Activated CD4-positive, CD25-positive, alpha-beta regulatory T cell treated with anti-CD3 and anti-CD28 coated beads, Interleukin-2, amount 50 U/mL, for 24 hours (primary cell): ENCODE measurements at places on chromosomes 13 and 19.

DNA sequence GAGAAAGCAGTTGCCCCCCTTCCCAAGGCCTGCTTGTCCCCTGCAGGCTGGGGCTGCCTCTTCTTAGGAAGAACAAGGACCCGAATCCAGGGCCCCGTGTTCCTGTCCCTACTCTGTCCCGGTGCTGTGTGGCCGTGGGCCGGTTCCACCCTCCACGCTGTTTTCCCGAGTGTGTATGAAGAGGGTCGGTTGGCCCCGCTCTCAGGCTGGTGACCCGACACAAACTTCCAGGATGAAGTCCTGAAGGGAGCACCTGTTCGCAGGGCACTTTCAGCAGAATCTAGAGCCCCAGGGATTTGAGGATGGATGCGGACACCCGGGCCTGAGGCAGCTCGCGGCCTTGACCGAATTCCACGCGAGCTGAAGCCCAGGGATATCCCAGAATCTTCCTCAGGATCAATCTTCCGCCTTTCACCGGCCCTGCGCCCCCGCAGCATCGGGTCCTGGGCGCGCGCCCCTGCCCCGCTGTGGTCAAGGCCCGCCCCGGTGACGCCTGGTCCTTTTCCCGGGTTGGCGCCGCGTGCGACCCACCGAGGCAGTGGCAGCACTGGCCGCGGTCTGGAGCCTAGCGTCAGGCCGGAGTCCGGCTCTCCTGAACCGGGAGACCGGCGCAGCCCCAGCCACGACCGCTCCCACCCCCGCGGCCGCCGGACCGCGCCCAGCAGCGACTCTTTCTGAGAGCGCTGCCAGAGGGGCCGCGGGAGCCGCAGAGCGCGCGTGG is 528 bp upstream of the CHST8 start:
- no peak for ATAC-seq

- ATAC-seq, result peak; percentile 65
Measured at GRCh38 chr19:7515645-7516151, at the start of gene ZNF358. Gene ZNF358 (plus strand): TSS chr19:7516103. CDS start chr19:7519243, 3,140 bp downstream.

DNA sequence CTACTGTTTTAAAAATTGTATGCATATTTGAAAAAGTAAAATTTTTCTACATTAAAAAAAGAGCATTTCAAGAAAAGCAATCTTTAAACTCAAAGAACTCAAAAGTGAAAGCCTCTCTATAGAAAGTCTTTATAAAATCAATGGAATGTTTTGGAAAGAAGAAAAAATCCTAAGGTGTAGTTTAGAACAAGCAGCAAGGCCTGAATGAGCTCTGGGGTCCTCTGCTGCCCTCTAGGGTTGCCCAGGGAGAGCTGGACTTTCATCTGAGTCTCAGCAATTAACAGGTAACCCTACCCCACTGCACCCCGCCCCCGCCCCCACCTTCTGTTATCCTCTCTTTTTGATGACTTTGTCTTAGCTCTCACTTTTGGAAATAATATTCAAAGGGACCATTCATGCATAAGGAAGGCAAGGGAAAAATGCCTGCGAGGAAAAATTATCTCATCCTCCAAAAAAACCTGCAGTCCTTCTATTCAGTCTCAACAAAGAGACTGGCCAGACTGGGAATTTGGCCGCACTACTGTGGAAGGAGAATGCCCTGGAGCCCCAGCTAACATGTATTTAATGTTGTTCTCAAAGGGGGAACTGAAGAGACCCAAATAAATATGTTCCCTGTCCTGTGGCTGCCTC is 24.1 kb downstream of the SLC25A30 start:
- ATAC-seq, result no peak

DNA sequence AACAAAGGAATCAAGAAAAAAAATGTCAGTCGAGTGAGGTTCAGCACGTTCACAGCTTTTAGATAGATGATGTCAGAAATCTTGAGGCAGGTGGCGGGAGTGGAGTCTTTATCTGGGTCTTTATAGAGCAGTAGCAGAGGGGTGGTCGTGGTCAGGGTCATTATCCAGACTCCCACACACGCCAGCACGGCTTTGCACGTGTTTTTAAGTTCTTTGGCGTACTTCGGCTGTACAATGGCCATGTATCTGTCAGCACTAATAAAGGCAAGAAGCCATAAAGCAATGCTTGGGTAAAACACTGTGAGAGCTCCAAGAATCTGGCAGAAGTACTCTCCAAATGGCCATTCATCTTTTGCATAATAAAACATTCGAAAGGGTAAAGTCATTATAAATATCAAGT is 2.9 kb downstream of the GPR18 start:
- no peak for ATAC-seq

DNA sequence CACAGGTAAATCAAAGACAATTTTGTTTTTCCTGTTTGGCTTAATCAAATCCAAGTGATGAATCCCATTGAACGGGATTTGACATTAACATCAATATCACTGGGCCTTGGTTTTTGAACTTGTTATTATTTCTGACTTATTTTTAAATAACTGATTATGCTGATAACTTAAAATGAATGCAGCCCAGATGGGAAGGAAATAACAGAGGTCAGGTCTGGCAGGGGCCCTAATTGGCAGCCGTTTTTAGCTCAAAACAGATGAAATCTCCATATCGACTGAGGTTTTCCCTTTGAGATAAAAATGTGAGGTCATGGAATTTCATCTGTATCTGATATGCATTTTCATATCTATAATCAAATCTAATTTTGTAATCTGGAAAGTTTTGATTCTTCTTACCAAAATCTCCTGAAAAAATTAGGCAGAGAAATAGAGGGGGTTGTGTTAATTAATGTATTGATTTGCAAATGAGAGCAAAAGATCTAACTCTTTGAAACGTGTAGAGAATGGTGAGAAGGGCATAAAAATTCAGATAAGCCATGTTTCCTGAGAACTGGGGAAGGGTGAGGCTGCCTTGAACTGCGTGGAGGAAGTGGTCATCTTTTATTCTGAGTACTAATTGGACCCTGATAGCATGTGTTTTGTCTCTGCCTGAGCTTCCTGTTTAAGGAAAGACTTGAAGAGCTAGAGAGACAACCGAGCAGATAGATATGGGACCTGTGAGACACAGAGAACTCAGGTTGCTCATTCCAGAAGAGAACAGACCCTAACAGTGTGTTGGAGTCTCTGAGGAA is 98.2 kb upstream of the C1QTNF9B start:
- no peak for ATAC-seq

- no peak for ATAC-seq
Measured at GRCh38 chr19:58400316-58400915, 5.0 kb downstream of the RNF225 start.

DNA sequence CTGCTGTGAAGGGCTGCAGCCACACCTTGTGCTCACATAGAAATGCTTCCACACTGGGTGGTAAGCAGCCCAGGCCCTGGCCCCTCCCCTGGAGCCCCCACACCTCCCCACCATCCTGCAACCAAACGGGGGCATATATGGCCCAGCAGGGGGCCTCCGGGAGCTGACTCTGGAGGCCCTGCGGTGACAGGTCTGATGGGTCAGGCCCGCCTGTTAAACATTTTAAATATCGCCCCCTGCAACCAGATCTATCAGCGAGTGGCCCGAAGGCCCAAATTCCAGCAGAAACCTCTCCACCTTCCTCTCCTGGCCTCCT is 48.0 kb upstream of the KATNAL1 start:
- ATAC-seq, result no peak

DNA sequence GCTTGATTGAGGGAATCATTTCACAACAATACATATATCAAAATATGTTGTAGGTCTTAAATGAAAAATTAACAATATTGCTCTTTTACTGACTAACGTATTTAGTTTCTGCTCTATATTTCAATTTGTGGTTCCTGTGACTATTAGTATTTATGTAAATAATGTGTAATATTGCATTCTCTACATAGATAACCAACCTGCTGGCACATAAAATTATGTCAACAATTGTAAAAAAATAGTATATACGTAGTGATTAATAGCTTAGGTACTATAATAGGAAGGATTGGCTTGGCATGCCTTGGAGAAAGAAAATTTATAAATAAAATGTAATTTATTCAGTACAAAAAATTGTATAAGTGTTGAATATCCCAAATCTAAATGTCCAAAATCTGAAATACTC is 1336.1 kb downstream of the PCDH9 start:
- no peak for ATAC-seq

GRCh38 chr13:22110368-22110767 is 439.5 kb downstream of the FGF9 start:
- ATAC-seq, result no peak

- ATAC-seq, result no peak
Measured at GRCh38 chr19:10812196-10812595, 23.8 kb downstream of the TMED1 start.

- ATAC-seq, result no peak
Measured at GRCh38 chr19:5504114-5504513, 48.9 kb downstream of the ZNRF4 start.

DNA sequence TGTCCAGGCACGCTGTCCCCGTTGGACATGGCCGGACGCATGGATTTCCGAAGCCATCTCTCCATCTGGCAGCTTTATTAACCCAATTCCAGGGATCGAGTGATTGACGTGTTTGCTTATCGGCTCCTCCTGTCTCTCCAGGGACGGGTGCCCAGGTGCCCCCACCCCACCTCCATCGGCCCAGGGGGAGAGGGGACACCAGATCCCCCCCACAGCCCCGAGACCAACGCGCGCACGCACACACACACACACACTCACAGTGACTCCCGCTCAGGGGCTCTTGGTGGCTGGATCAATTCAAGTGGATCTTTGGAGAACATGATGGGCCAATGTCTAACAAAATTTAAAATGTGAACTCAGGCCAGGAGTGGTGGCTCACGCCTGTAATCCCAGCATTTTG is 23.1 kb upstream of the ONECUT3 start:
- ATAC-seq, result no peak

DNA sequence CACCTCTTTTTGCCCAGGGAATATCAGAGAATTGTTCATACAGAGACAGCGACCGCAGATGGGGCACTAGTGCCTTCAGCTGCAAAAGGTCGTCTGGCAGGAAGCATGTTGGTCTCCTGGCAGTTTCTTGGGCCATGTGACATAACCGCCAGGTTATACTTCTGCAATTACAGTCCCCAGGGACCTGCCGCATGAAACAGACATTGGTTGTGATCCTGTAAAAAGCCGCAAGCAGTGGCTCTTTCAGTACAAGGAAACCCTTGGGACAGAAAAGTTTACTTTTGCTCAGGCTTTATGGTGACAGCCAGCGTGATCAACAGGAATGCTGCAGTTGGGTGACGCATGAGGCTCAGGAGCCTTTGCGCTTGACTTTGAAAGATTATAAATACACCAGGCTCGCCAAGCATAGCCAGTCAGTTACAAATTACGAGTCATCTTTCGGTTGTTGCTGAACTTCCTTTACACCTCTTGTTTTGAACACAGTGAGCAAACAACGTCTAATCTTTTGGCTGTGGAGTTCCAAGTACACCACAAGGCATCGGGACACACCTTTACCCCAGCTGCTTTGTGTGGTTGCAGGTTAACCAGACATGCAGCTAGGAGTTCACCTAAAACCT is 50.5 kb upstream of the UBE2L5 start:
- ATAC-seq, result peak; percentile 62

DNA sequence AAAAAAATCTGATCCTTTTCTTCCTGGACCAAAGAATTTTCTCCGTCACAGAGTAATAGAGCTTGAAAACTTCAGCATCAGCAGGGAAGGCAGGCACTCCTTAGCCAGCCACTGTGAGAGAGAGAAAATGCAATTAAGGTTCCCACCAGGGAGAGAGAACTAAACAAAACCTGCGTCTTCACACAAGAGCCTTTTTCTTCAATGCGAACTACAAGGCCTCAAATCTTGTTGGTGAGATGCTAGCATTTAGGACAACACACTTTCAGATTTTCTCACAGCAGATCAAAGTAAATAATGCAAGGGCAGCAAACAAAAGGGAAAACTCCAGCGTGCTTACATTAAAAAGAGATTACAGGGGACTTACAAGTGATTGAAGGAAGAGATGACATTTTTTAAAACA is 80.1 kb downstream of the DACH1 start:
- ATAC-seq, result no peak

DNA sequence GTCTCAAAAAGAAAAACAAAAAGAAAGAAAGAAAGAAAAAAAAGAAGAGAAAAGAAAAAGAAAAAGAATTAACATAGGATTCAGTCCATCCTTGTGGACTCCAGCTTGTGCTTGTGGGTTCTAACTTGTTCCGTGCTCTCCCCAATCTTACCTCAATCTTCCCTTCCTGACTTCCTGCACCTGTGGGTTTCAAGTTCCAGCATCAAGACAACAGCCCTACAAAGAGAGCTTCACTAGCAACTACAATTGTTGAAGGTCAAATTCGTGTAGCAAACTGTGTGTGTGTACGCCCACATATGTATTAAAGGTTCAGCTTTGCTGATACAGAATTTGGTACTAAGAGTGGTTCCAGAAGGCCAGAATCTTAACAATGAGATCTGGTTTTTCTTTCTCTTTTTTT is 25.3 kb downstream of the FXYD5 start:
- no peak for ATAC-seq

DNA sequence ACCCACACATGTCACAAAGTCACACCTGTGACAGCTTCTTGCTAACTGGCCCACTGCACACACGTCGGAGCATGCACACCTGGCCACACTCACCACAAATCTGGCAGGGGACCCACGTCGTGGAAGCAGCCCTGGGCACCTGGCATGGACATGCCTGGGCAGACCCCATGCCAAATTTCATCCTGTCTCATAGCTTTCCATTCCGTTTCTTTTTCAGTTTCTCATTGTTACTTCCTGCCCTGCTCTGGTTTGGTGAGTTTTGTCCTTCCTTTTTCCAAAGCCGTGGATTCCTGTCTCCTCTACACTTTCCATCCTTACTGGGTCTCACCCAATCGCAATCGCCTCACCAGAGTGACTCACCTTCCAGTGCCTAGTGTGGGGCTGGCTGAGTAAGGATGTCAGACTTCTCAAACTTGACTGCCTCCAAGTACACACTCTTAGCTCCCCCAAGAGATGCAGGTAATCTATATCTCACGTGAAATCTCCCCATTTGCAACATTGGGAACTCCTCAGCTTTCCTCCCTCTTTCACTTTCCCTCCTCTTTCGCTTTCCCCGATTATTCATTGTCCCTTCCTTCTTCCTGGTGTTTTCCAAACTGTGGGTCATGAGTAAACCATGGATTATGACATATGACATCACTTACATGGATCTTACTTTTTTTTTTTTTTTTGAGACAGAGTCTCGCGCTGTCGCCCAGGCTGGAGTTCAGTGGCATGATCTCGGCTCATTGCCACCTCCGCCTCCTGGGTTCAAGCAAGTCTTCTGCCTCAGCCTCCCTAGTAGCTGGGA is 1.6 kb upstream of the BBC3 start:
- no peak for ATAC-seq
